Activated T-helper 1 cell treated with anti-CD3 and anti-CD28 coated beads, Interleukin-12 subunit alpha, Interleukin-12 subunit beta, Interleukin-2, Interleukin-4 antibody, amounts not matched to agents 30 ng/mL and 10 ng/mL and 1 ng/mL, durations not matched to agents 14 hours and 24 hours and 36 hours (primary cell): ENCODE measurements at places on chromosomes 1 and 21. TPM values are rescaled to one million over a fixed set of nuclear protein-coding genes. Genes with fewer than 3 reads are reported as not detected.

The SLC44A5 gene
- not detected in 2 replicates for total RNA-seq

The NTPCR gene
- 24.5 and 26.8 TPM in 2 replicates for total RNA-seq

DNA sequence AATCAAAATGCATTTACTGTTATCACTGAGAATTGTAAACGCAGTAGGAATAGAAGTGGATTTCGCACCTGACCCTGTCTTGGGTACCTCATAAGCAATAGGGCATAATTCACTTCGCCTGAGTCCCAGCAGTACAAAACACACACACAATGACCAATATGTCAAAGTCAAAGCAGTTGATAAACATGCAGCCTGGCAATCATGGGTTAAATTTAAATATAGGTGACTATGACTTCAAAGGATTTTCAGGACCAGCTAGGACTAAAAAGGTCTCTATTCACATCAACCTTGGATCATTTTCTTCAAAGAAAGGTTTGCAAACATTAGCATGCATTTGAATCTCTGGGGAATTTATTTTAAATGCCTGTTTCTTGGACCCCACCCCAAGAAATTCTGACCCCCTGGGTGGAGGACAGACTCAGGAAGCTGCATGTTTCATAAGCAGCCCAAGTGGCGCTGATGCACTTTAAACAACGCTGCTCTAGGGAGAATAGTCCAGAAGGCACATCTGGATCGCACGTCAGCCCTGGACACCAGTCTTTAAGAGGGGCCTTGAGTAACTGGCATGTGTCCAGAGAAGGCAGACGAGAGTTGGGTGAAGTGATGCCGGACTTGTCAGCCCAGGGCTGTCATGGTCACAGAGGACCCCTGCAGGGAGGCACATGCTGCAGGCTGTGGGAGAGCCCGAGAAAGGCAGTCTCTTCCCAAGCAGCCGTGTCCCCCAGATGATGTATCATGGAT, 55.7 kb upstream of the EFHD2 start:
- no peak for DNase-seq
- no peak overlapping the region for H3K4me3 ChIP-seq
- H3K27me3 ChIP-seq = peaks cover 18% of the 10 kb centered on the region
- no peak overlapping the region for H3K27ac ChIP-seq

GRCh38 chr1:61474269-61474817, 250.6 kb downstream of the TM2D1 start:
- H3K27me3 ChIP-seq = peaks cover 13% of the 10 kb centered on the region
- H3K4me3 ChIP-seq = no peak overlapping the region
- DNase-seq = no peak

DNA sequence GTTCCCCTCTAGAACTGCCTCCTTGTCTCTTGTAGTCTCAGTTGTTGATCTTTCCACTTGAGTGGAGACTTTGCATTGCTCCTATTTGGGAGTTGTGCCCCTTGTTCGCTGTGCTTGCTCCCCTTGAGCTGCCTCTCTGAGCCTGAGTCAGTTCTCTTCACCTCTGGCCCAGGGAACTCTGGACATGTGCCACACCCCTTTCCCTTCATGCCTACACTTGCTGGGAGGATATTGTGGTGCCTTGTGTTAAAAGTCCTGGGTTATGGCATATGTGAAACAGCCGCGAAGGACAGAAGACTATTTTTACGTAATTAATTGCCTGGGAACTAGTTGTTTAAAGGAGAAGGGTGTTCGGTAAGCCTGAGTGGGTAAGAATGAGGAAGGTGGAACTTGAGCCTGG, 32.2 kb upstream of the RPTN start:
- no peak overlapping the region for H3K4me3 ChIP-seq
- peaks cover 6% of the 10 kb centered on the region for H3K4me1 ChIP-seq
- no peak for DNase-seq

- no peak overlapping the region for H3K4me3 ChIP-seq
- no peak for DNase-seq
- no peak overlapping the region for H3K27ac ChIP-seq
- H3K36me3 ChIP-seq = no peaks in the 10 kb centered on the region
- no peaks in the 10 kb centered on the region for H3K4me1 ChIP-seq
Observed at GRCh38 chr1:16172964-16173446, 17.1 kb upstream of the EPHA2 start.

- H3K4me3 ChIP-seq = no peak overlapping the region
- H3K4me1 ChIP-seq = peaks cover 47% of the 10 kb centered on the region
- no peak overlapping the region for H3K27ac ChIP-seq
Observed at GRCh38 chr1:167666416-167666815, 36.4 kb downstream of the RCSD1 start.

The PRDM2 gene
- total RNA-seq = 48.5 and 50.4 TPM in 2 replicates

DNA sequence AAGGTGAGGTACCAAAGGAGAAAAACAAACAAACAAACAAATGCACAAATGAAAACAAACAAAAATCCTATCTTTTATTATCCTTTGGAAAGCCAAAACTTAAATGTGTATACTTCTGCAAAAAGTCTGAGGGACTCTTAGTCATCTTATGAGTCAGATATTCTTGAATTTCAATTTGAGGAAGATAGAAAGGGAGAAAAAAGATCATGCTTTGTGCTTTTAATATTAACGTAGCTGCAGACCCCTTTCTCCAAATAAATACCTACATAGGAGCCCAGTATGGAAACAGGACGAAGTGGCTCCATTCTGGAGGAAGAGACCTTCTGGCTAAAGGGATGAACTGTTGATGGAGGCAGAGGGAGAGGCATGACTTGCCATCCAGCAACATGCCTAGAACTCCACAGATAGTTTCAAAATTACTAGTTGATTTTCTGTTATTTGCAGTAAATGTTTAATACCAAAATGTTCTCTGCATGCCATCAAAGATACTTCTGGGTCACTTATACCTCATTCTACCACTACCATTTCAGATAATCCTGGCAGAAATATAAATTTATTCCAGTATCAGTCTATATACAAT, 25.4 kb downstream of the NUP210L start:
- DNase-seq = no peak
- H3K27me3 ChIP-seq = no peaks in the 10 kb centered on the region
- no peaks in the 10 kb centered on the region for H3K36me3 ChIP-seq
- peak overlapping the region; percentile 22 for H3K27ac ChIP-seq
- H3K4me1 ChIP-seq = peaks cover 11% of the 10 kb centered on the region

DNA sequence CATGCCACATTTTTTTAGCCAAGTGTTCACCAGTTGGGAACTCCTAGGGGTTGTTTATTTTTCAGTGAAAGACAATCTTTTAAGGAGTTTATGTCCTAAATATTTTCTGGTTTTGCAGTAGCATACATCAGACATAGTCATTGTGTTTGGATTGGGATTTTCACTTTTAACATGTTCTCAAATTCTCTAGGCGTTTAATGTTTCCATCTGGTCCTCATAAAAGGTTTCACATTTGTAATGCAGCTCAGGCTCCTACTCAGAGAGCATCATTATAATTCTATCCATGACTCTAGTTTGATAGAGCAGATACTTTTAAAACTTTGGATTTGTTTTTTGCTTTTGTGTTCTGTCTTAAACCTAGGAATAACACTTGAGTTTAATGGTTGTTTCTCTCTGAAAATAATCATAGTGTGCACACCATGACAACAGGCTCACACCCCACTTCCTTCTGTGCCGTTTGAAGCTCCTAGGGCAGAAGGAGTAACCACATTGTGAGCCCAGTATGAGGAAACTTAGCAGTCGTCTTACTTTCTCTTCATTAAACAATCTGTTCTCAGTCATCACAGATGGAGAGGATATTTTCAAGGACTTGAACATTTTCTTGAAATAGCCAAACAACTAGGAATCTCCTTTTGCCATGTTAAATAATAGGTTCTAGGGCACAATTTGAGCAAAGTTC, 219.6 kb downstream of the PDE4B start:
- peaks cover 12% of the 10 kb centered on the region for H3K4me1 ChIP-seq
- no peak overlapping the region for H3K27ac ChIP-seq
- DNase-seq = no peak
- no peak overlapping the region for H3K4me3 ChIP-seq
- no peaks in the 10 kb centered on the region for H3K36me3 ChIP-seq
- peaks cover 10% of the 10 kb centered on the region for H3K27me3 ChIP-seq

DNA sequence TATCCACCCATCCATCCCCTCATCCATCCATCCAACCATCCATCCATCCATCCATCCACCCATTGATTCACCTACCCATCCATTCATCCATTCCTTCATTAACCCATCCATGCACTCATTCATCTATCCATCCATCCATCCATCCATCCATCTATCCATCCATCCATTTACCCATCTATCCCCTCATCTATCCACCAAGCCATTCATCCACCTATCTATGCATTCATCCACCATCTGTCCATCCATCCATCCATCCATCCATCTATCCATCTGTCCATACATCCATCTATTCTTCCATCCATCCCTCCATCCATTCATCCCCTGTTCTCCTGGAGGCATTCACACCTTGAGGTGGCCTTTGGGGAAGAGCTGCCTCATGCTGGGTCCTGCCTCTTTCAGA, 107.0 kb downstream of the PRDM16 start:
- DNase-seq = no peak
- no peaks in the 10 kb centered on the region for H3K36me3 ChIP-seq

DNA sequence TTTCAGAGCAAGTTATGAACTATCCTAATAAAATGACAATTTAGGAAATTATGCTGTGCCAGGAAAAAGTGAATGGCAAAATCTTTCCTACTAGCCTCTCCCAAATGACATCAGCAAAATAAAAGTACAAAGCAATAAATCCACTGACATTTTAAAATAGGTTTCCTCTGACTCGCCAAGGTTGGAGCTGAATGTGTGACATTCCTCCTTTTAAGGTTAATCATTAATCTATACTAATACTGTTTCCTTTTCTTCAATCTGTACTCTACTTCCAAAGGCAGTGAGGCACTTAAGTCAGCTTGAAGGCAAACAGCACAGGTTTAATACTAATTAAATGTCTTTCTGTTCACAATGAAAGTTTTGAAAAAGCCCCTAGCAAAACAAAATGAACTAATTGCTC, 15.7 kb downstream of the RNF19B start:
- peaks cover 43% of the 10 kb centered on the region for H3K4me1 ChIP-seq
- H3K36me3 ChIP-seq = peaks cover 51% of the 10 kb centered on the region
- no peak for DNase-seq
- no peaks in the 10 kb centered on the region for H3K27me3 ChIP-seq
- no peak overlapping the region for H3K4me3 ChIP-seq
- H3K27ac ChIP-seq = peak overlapping the region; percentile 67

- H3K36me3 ChIP-seq = no peaks in the 10 kb centered on the region
- no peak overlapping the region for H3K4me3 ChIP-seq
- H3K4me1 ChIP-seq = no peaks in the 10 kb centered on the region
Observed at GRCh38 chr1:183444243-183444642, 26.1 kb upstream of the NMNAT2 start.

The CA14 gene
- not detected in 2 replicates for total RNA-seq

The RXRG gene
- not detected in 2 replicates for total RNA-seq

The OR2L8 gene
- 0.21 TPM in 1 of 2 replicates, not detected in the other for total RNA-seq

DNA sequence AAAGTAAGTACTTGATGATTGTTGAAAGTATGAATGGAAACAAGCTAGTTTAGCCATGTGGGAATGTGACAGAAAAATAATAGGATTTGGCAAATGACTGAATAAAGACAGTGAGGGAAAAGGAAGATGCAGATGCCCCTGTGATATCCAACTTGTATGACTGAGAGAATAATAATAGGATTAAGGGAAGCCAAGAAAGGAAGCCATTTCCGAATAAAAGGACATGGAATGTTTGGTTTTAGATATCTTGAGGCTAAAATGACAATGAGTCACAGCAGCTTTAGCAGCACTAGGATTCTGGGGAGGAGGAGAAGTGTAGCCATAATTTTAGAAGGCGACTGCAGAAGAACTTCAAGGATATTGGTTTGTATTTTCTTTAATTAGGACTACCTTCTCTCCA, 109.2 kb downstream of the TTLL7 start:
- H3K36me3 ChIP-seq = no peaks in the 10 kb centered on the region
- no peak overlapping the region for H3K4me3 ChIP-seq
- H3K4me1 ChIP-seq = no peaks in the 10 kb centered on the region
- no peaks in the 10 kb centered on the region for H3K27me3 ChIP-seq

DNA sequence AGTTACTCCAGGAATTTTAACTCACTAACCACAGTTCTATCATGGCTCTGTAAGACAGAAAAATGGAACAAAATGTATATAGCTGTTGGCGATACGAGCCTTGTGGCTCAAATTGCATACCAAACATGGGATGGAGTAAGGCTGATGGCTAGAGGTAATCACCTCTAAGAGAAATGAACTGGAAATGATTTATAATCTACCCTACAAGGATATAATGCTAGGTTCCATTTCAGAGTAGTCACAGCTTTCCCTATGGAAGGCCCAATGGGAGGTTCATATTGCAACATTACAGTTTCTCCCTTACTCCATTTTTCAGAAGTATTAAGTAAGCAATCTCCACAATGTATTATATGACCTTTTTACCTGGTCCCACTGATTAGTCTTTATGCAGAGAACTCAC, 61.6 kb downstream of the EDEM3 start:
- H3K27me3 ChIP-seq = no peaks in the 10 kb centered on the region
- H3K4me3 ChIP-seq = no peak overlapping the region
- H3K36me3 ChIP-seq = peaks cover 14% of the 10 kb centered on the region
- DNase-seq = no peak
- peaks cover 9% of the 10 kb centered on the region for H3K4me1 ChIP-seq

- DNase-seq = no peak
- H3K27me3 ChIP-seq = peaks cover 59% of the 10 kb centered on the region
- H3K4me3 ChIP-seq = no peak overlapping the region
- H3K27ac ChIP-seq = no peak overlapping the region
- no peaks in the 10 kb centered on the region for H3K4me1 ChIP-seq
Observed at GRCh38 chr1:217138173-217138765, 415.0 kb upstream of the ESRRG start.

The PYGO2 gene
- 34.7 and 35.0 TPM in 2 replicates for total RNA-seq

DNA sequence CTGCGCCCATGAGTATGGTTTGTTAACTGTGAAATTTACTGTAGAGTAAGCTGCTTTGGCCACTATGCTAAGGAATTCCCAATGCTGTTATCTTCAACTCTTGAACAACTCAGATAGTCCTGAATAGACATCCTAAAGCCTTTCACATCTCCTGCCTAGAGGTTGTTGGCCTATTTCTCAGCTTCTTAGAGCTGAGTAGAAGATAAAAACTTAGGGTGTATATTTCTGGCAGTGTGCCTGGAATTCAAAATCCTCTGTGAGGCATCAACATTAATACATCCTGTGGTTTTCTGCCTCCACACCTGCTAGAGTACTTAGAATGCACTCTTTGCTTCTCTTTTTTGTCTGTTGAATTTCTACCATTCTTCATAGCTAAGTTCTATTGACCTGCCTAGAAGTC, 45.8 kb upstream of the RC3H1 start:
- H3K27me3 ChIP-seq = no peaks in the 10 kb centered on the region
- no peaks in the 10 kb centered on the region for H3K36me3 ChIP-seq
- no peak for DNase-seq
- H3K4me3 ChIP-seq = no peak overlapping the region

The LCE1F gene
- not detected in 2 replicates for total RNA-seq
